ENCODE measurements at places on chromosomes 5 and 9. TPM values are rescaled to one million over a fixed set of nuclear protein-coding genes. Genes with fewer than 3 reads are reported as not detected.

DNA sequence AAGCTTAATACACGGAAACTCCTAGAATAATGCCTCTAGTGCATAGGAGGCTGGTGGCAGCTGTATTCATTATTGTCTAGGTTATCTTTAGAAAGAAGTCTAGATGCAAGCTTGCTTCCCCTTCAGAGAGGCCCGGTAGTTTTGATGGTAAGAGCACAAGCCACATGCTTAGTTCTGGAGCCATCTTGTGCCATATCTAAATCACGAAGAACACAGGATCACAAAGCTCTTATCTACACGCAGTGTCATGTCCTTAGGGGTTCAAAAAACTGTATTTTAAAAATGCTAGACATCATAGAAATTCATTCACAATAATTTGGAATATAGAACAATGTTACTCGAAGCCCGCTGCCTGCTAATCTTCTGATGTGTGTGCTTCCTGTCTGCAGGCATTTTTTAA lies 6.2 kb downstream of the CACFD1 start:
- no peak for DNase-seq
- peaks cover 3% of the 10 kb centered on the region for H3K4me1 ChIP-seq
- no peak overlapping the region for H3K4me3 ChIP-seq
- H3K36me3 ChIP-seq = no peaks in the 10 kb centered on the region

SOX30 gene
- 0.15 TPM for total RNA-seq

PPP3R2 gene
- total RNA-seq = not detected

GRCh38 chr5:33237471-33237870 lies 203.3 kb upstream of the TARS1 start:
- no peak for DNase-seq
- no peak overlapping the region for H3K27ac ChIP-seq
- no peaks in the 10 kb centered on the region for H3K4me1 ChIP-seq
- no peak overlapping the region for H3K4me3 ChIP-seq

DNA sequence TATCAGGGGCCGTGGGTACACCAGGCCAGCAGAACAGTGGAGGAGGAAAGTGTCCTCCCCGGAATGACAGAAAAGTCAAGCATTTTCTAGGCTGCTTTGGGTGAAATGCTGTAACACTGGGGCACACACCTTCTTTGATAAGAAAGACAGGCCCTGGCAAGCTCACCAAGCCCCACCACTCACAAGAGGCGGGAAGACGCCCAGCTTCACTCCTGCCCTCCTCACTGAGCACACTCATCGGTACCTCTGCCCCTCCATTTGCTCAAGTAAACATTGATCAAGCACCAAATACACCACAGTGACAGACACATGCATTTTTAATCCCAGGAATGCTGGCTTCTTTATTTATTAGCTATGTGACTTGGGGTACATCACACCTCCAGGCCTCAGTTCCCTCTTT lies 43.1 kb downstream of the B4GALT1 start:
- H3K4me3 ChIP-seq = no peak overlapping the region
- H3K36me3 ChIP-seq = peaks cover 88% of the 10 kb centered on the region
- no peaks in the 10 kb centered on the region for H3K27me3 ChIP-seq
- H3K27ac ChIP-seq = no peak overlapping the region
- no peak for DNase-seq

DNA sequence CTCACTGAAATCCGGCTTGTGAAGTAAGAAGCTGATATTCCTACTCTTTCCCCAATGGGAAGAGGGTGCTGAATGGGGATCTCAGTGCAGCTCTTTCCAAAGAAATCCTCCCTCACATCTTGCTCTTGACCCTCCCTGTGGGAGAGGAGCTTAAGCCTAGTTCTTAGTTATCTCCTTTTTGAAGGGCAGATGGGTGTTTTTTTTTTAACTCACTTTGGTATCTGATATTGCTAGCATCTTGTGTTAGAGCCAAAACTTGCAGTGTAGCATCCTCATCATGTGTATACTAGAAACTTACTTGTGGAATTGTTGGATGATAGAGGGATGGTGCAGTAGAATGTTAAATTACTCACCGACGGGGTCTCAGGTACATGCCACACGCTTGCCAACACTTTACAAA lies 90.2 kb downstream of the F2RL2 start:
- H3K36me3 ChIP-seq = no peaks in the 10 kb centered on the region
- H3K4me1 ChIP-seq = no peaks in the 10 kb centered on the region
- no peaks in the 10 kb centered on the region for H3K27me3 ChIP-seq
- H3K4me3 ChIP-seq = no peak overlapping the region
- DNase-seq = no peak
- H3K27ac ChIP-seq = no peak overlapping the region

Measured in left lung (tissue), 14 donors.